ENCODE measurements at places on chromosomes 13 and 19.

- DNase-seq: peak; percentile 35
Measured at GRCh38 chr13:33186861-33187291, 98.7 kb downstream of the STARD13 start.

DNA sequence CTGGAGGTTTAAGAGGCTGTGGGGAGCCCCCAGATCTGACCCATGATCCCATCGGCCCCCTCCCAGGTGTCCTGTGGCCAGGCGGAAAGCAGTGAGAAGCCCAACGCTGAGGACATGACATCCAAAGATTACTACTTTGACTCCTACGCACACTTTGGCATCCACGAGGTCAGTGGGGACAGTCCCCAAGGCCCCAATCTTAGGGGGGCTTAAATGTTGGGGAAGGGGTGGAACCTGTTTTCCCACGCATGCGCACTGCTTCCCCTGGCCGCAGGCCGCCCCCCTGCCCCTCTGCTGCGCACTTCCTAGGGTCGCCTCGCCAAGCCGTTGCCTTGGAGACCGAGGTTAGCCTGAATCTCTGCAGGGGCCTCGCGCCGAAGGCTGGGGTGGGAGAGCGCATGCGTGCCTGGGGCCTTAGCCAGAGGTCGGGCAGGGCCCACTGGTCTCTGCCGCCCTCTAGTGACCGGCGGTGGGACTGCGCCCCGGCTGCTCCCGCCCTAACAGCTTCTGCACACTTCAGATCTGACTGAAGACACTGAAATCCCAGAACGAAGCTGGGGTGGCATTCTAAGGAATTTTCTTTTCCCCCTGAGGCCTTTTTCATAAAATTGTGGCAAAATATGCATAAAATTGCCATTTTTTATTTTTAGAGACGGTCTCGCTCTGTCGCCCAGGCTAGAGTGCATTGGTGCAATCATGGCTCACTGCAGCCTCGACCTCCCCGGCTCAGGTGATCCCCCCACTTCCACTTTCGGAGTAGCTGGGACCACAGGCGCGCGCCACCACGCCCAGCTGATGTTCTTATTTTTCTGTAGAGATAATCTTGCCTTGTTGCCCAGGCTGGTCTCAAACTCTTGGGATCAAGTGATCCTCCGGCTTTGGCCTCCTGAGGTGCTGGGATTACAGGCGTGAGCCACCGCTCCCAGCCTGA lies 3.6 kb downstream of the PRMT1 start:
- peak; percentile 79 for DNase-seq

- no peak for DNase-seq
Measured at GRCh38 chr19:45682117-45682516, 9.6 kb downstream of the SNRPD2 start.

GRCh38 chr19:38287604-38288003 lies 16.4 kb upstream of the C19orf33 start:
- DNase-seq: no peak

- DNase-seq: peak; percentile 90
Measured at GRCh38 chr13:84645196-84646012, 763.1 kb upstream of the SLITRK1 start.

- DNase-seq: no peak
Measured at GRCh38 chr19:19338082-19338481, 17.5 kb downstream of the MAU2 start.

DNA sequence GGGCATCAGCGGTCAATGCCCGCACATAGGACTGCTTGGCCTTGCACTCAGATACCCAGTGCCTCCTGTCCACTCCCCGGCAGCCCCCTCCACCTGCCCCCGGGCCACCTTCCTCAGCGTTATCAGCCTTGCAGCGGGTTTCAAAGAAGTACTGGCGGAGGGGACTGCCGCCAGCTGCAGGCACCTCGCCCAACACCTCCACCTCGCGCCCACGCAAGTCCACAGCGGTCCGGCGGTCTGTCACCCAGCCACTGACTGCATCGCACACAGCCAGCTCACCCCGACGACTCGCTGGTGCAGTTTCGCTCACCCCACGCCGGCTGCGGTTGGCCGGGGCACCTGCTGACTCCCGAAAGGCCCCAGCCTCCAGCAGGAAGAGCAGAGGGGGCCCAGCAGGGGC lies 3.2 kb downstream of the NTF4 start:
- no peak for DNase-seq

DNA sequence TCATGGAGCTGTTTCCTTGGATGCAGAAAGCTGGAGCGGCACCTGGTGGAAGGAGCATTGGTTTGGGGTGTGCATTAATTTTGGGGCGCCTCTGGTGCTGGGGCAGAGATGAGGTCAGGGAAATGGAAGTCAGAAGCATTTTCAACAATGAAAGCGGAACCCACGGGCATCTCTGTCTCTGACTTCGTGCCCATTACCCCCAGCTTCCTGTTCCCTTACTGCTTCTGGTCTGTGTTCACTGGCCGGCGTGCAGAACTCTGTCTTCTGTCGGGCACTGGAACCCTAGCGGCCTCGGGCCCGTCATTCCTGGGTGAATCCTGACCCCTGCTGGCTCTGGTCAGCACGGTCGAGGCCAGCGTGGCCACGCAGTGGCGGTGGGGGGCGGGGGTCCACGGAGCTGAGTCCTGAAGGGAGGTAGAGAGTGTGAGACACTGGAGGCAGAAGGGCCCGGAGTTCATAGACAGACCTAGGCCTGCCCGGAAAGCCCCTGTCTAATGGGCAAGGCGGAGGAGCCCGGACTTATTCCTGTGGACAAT lies 7.9 kb upstream of the LINGO3 start:
- DNase-seq: peak; percentile 49

DNA sequence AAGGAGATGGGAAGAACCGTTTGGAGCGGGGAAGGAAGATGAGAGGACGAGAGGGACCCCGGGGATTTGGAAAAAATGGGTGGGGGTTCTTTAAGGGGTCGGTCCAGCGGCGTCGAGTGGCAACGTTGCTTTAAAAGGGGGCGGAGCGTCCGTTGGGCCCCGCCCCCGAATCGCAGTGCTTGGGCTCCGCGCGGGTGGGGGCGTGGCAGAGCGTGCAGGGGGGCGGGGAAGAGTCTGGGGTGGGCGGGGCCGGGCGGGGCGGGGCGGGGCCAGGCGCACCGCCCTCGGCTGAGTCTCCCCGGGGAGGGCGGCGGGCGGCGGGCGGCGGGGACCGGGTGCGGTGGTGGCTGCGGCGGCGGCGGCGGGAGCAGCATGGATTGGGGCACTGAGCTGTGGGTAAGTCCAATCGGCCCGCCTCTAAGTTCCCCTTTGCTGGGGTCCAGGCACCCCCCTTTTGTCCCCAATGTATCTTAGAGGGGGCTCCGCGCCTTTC lies at the start of gene TRIP10:
TSS of gene TRIP10 (plus strand) at position 291 of the 493 bp plus-strand sequence. CDS start at position 373, 82 bp downstream.
- DNase-seq: peak; percentile 84

- DNase-seq: no peak
Measured at GRCh38 chr19:27881213-27881612, 1331.7 kb downstream of the UQCRFS1 start.

GRCh38 chr19:34269968-34270621 lies 15.7 kb downstream of the GARRE1 start:
- DNase-seq: peak; percentile 60

DNA sequence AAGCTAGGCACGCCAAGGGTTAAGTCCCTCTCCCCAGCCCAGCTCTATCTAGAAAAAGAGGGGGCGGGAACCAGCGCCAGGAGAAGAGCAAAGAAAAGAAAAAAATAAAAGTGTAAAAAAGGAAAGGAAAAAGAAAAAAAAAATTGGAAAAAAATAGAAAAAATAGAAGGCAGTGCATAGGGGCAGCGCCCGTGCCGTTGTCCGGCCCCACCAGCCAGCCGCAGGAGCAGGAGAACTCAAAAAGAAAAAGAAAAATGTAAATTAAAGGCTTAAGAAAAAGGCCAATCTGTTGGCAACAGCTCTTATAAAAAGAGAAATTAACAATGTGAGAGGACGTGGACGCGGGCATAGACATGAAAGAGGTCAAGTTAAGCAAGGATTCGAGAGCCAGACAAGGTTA lies 105.4 kb upstream of the ZNF98 start:
- no peak for DNase-seq
